ENCODE measurements at places on chromosomes 4 and X. TPM values are rescaled to one million over a fixed set of nuclear protein-coding genes. Genes with fewer than 3 reads are reported as not detected.

DNA sequence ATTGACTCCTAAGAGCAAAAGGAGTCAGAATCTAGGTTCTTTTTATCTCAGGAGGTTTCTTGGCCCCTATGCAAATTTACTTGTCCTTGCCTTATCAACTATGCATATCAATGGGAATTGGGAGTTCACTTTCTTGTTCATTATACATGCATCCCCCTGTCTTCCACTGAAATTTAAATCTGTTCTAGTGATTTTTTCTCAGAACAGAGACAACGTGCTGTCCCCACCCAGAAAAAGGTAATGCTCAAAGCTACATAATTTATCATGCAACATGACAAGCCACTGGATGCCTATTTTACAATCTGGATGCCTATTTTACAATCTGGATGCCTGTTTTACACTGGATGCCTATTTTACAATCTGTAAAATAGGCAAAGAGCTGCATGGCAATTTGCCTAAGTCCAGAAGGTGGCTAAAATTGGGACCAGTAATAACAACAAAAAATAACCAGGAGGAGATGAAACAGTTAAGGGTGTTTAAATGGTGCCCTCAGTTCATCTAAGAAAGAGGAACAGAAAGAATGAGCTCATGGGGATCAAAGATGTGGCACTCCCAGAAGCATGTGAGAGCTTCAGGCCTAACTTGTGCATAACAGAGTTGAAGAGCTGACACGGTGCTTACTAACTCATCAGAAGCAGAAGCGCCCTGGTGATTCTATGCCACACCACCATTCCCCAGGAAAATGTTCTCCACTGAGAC, 537.8 kb upstream of the BOD1L1 start:
- peak; percentile 23 for DNase-seq

GRCh38 chrX:72202792-72203401, 21.3 kb downstream of the PIN4 start:
- no peak for DNase-seq

The FAM47A gene
- not detected for total RNA-seq

GRCh38 chrX:45850775-45851433, 650.2 kb upstream of the DIPK2B start:
- peak; percentile 28 for DNase-seq

DNA sequence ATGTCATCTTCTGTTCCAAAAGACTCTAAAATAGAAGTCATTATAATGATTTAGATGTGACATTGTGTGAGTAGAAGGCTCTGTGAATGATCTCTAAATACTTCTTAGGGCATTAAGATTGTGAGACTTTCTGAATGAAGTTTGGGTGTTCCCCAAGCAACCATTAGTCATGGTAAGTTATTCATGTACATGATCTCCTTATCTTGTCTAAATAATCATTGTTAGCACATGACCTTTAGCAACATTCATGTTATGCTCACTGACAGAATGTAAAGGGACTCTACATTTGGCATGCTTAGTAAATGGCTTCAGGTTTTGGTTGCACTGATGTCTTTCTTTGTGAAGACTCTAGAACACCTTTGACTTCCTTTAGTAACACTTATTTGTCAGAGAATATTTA, 140.8 kb upstream of the AGA start:
- no peak for DNase-seq

DNA sequence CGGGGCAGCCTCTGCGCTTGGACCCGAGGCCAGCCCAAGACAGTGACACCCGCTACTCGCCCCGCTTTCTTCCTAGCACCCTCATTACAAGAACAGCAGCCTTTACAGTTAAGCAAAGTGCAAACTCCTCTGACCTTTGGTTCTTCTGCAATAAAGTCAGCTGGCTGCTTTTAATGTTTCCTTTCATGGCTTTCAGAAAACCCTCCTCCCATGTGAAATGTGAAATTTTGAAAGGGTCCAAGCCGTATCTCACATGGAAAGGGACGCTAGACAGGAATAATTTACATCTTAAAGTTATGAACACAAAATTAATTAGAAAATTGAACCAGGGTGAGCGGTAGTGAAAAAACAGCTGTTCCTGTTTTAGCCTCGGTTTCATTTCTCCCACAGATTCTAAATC, 520.1 kb upstream of the FRG1 start:
- peak; percentile 16 for DNase-seq

The CSAG2 gene
- not detected for total RNA-seq

The TENM3 gene
- 0.33 TPM for total RNA-seq

The CETN2 gene
- total RNA-seq: 89.4 TPM

The CXCL8 gene
- total RNA-seq: 35.6 TPM

Measured in upper lobe of left lung (tissue), 6 donors.